ENCODE measurements at places on chromosomes 16 and 17. TPM values are rescaled to one million over a fixed set of nuclear protein-coding genes. Genes with fewer than 3 reads are reported as not detected.

- H3K4me3 ChIP-seq, result no peak overlapping the region
- peak overlapping the region; percentile 29 for H3K27ac ChIP-seq
- H3K4me1 ChIP-seq, result no peaks in the 10 kb centered on the region
- no peaks in the 10 kb centered on the region for H3K27me3 ChIP-seq
- H3K36me3 ChIP-seq, result no peaks in the 10 kb centered on the region
These were observed 584 bp downstream of the TCAP start for GRCh38 chr17:39665642-39666224.

GRCh38 chr17:39186481-39187002, 10.9 kb downstream of the CACNB1 start:
- no peak overlapping the region for H3K4me3 ChIP-seq
- no peak for DNase-seq
- no peaks in the 10 kb centered on the region for H3K36me3 ChIP-seq
- H3K27ac ChIP-seq, result no peak overlapping the region

- no peak for DNase-seq
- no peaks in the 10 kb centered on the region for H3K27me3 ChIP-seq
- H3K4me3 ChIP-seq, result no peak overlapping the region
- no peak overlapping the region for H3K27ac ChIP-seq
These were observed 114.7 kb downstream of the NOG start for GRCh38 chr17:56708220-56708558.

CARHSP1 gene
- 69.0 TPM for total RNA-seq

KRTAP16-1 gene
- not detected for total RNA-seq

INCA1 gene
- total RNA-seq, result 1.2 TPM

GNGT2 gene
- 1.6 TPM for total RNA-seq

Data from aorta (tissue), 5 donors.